Glutamatergic neuron (in vitro differentiated cells): ENCODE measurements at places on chromosomes 7 and 10.

DNA sequence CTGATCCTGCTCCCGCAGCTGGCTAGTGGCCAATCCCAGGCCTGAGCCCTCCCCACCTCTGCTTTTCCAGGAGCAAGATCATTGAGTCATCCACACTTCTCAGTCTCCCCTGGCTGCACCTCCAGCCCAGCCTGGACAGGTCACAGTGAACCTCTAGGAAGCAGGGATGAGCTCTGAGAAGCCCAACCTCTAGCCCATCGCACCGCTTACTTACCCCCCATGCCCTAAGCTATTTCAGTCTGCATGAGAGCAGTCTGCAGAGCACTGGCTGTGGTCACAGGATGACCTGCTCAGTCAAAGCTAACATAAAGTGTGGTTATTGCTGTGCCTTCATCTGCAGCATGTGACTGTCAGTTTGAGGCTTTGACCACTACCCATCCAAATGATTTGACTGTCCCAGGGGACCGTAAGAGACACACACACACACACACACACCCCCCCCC, 129.2 kb downstream of the SORBS1 start:
- DNase-seq = no peak

GRCh38 chr7:138919216-138919615, 62.0 kb downstream of the KIAA1549 start:
- DNase-seq = no peak

DNA sequence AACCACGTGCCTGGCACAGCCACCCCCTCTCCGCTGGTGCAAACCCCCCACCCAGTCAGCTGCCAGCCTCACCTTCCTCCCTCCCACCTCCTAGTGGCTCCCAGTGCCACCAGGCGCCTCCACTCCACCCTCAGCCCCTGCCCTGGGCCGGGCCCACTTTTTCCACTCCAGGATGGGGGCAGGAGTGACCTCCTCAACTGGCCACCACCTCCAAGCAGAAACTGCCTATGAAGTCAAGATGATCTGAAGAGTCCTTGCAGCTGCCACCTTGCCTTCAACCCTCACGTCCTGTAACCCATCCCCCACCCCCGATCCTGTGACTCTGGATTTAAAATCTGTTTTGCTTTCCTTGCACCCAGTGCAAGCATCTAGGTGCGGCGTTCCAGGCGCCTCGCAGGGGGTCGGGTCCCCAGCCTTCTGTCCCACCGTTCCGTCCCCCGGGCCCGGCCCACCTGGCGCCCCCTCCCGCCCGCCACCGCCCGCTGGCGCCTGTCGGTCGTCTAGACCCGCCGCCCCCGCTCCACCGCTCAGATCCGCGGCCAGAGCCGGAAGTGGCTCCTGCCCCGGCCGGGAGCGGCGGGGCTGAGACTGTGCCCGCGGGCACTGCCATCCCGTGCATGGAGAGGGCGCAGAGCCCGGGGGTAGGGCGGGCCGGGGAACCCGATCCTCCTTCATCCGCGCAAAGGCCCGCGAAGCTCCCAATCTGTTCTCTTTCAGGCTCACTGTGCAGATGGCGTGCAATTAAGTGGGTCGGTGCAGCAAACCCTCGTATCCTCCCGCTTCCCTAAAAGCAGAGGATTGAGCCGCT, 51.2 kb upstream of the GTF2I start:
- peak; percentile 46 for DNase-seq

- DNase-seq = no peak
These were observed 456.7 kb downstream of the LRMDA start for GRCh38 chr10:75887992-75888680.

DNA sequence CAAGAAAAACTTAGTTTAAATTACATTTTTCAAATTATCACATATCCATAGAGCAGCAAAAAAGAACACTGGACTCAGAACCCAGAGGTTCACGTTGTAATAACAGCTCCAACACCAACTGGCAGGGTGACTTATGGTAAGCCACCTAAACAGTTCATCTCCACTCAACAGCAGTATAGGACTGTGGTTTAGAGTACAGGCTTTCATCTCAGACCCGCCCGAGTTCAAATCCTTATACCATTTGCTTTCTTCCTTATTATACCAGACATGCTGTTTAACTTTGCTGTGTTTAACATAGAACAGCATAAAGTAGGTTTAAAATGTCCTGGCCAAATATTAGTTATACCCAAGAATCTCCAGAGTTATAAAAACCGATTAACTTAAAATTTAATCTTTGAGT, 97.9 kb downstream of the ARHGAP21 start:
- no peak for DNase-seq

DNA sequence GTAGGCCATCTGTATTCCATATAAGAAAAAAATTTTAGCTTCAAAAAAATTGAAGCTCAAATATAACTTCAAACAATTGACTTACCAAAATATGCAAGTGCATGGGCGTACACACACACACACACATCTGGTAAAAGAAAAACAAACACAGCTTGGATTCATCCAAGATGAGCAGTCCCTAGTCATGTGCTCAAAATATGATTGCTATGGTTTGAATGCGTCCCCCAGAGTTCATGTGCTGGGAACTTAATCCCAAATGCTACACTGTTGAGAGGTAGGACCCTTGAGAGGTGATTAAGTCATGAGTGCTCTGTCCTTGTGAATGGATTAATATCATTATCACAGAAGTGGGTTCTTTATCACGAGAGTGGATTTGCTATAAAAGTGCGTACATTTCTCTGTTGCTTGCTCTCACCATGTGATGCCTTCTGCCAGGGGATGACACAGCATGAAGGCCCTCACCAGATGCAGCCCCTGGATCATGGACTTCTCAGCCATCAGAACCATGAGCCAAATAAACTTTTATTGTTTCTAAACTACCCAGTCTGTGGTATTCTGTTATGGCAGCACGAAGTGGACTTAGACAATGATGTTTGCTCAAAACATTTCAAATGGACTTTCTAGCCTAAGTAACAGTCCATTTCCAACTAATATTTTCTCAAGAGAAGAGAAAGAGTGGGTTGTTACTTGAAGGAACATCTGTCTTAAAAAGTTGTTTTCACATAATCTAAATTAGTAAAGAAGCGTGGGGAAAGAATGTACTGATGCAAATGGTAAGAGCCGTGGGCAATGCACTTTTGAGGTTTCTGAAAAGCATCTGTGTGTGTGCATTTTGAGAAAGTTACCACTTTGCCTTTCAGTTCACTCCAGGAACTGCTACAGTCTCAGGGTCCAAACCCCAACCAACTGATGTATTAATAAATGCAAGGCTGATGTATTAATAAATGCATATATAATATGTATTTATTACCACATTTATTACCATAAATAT, 15.1 kb upstream of the SVIL start:
- DNase-seq = no peak

DNA sequence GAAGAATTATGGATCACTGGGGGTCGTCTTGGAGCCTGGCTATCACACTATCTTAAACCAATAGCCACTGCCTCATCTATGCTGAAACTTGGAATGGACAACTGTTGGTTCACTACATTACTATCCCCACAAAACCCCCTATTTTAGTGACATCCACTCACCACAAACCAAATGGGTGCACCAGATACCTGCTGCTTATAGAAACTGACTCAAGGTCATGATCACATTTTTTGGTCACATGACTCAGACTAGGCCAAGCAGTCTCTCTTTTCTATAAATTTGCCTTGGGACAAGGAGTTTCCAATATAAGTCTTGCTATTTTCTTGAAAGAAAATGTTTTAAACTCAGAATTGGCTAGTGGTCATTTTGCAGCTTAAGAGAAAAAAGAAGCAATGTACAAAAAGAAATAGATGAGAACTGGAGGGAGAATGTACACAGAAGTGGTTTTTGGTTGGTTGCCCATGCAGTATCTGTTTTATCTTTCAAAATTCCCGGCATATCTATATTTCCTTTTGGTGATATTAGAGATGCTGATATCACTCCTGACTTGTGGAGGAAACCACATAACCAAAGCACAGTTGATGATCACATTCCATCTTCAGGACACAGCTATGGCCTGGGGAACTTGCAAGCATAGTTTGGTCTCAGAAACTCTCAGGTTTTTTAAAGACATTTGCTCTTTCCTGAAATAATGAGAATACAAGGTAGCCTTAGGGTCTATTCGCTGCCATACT, 85.2 kb upstream of the CACNA2D1 start:
- no peak for DNase-seq

DNA sequence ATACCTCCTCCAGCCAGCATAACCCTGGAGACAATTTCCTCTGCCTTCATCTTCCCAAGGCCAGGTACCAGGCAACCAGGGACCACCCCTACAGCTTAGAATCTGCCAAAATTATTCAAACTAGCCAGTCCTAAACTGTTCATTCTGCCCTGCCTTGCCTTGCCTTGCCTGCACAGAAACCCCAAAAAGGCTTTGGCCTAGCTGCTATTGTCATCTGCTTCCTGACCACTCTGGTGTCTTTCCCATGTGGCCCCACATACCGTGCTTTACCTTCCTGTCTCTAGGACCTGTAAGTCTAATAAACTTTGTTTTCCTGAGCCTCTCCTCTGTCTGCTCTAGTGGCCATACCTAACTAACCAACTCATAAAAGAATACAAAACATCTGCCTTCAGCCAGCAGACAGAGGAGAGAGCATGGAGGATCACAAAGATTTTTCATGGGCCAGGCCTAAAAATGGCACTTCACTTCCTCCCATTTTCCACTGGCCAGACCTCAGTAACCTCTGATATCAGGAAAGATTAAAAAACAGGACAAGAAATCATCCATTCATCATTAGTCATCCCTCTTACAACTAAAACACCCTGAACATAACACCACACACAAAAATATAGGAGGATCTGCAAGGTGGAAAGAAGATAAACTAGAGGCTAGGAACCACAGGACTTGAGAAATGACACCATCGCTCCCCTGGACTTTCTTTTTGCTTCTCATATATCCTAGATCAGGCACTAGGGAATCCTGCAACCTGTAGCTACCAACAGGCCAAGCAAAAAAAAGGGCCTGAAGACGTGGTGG, 51.5 kb downstream of the IMMP2L start:
- DNase-seq = no peak

GRCh38 chr10:122537545-122537944, 23.0 kb upstream of the DMBT1 start:
- DNase-seq = no peak

DNA sequence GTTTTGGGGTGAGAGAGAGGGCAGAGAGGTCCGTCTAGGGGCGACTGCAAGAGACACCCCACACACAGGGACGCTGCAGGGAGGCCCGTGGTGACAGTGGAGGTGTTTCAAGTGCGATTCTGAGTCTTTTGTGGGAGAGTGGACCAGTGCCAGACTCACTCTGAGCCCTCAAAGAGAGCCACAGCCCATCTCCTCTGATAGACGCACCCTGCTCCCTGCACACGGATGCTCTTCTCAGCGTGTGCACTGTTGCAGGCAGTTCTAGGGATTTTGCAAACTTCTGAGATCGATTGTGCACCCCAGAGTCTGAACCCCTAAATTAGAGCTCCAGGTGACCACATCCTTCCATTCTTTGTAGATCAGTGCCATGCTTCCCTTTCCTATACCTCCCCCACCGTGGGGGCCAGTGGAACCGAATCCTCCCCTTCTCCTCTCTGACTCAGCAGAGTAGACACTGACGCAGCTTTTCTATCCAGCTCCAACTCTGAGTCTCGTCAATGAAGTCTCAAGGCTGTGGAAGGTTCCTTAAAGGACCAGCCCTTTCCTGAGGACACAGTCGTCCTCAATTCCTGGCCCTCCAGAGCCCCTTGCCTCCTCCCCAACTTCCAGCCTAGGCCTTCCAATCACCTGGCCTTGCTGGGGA, 83.8 kb downstream of the TMEM130 start:
- no peak for DNase-seq

DNA sequence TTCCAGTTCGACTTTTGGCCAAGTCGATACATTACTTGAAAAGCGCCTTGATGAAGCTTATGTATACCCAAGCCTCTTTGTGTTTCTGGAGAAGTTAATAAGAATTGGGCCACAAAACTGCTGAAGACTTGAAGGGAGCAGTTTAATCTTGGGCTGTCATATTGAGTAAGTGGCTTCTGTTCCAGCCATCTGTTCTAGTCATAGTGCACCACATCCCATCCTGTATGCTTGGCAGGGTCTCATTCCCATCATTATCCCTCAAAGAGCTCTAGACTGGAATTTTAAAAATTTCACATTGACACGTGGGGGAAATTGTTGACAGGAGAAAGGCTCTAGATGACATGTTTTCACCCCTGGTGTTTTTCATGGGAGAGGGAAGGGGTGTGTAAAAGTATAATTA, 196.6 kb upstream of the PLPP4 start:
- DNase-seq = no peak

DNA sequence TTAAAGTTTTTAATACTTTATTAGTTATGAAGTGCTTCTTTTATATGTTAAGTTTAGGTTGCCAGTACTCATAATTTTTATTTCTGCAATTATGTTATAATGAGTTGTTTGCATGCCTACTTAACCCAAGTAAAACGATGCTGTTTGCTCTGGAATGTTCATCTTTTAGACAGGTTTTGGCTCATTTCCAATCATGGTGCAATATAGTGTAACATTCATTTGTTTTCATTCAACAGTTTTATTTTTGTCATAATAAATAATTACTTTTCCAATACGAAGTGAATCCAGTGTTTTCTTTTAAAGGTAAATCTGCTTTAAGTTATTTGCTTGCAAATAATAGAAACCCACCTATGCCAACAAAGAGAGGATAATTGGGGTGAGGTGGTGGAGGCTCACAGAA, 22.1 kb downstream of the ARL5B start:
- no peak for DNase-seq

DNA sequence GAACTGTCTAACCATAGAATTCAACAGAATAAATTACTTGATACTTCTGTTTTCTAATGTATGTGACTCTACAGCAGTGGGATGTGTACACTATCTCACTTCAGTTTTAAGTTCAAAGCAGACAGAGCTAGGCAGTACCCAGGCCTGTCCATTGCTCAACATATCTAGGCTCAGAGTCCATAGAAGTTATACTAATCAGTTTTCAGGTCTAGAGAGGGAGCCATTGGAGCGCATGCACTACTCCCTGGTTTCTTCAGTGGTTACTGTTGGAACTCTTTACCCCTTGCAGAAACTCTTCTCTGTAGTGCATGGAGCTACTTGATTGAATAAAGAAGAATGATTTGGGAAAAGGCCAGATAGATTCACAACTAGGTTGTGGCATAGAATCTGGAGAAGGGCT, 4.4 kb downstream of the CD36 start:
- no peak for DNase-seq

GRCh38 chr7:79912213-79912633, 222.4 kb upstream of the GNAI1 start:
- DNase-seq = no peak

DNA sequence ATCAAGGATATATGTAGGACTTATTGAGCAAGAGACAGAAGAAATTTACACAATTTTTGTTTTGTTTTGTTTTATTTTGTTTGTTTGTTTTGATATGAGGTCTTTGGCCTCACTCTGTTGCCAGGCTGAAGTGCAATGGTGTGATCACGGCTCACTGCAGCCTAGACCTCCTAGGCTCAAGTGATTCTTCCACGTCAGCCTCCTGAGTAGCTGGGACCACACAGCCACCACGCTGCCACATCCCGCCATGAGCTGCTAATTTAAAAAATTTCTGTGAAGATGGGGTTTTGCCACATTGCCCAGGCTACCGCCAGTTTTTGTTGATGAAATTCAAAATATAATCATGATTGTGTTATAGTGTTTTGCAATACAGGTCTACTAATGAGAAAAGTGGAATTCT, 54.9 kb downstream of the ZNF487 start:
- DNase-seq = no peak
